ENCODE measurements at places on chromosomes 7 and 10. TPM values are rescaled to one million over a fixed set of nuclear protein-coding genes. Genes with fewer than 3 reads are reported as not detected.

GRCh38 chr10:5971315-5971832 lies 6.0 kb downstream of the IL15RA start:
- H3K4me1 ChIP-seq: peaks cover 20% of the 10 kb centered on the region
- H3K27ac ChIP-seq: peak overlapping the region; percentile 18
- peaks cover 18% of the 10 kb centered on the region for H3K36me3 ChIP-seq
- no peak for DNase-seq
- no peaks in the 10 kb centered on the region for H3K27me3 ChIP-seq

SH3PXD2A gene
- polyA plus RNA-seq: 0.05 TPM

GRCh38 chr10:77313066-77313750 lies 324.4 kb downstream of the KCNMA1 start:
- no peaks in the 10 kb centered on the region for H3K36me3 ChIP-seq
- H3K4me1 ChIP-seq: no peaks in the 10 kb centered on the region
- H3K4me3 ChIP-seq: no peak overlapping the region
- no peak overlapping the region for H3K27ac ChIP-seq

- H3K27ac ChIP-seq: no peak overlapping the region
- no peaks in the 10 kb centered on the region for H3K27me3 ChIP-seq
- no peaks in the 10 kb centered on the region for H3K36me3 ChIP-seq
- H3K4me3 ChIP-seq: no peak overlapping the region
Observed at GRCh38 chr7:118745927-118746326, 521.4 kb downstream of the ANKRD7 start.

- no peaks in the 10 kb centered on the region for H3K27me3 ChIP-seq
- no peak for DNase-seq
- no peaks in the 10 kb centered on the region for H3K4me1 ChIP-seq
- no peak overlapping the region for H3K4me3 ChIP-seq
Observed at GRCh38 chr10:58201704-58202103, 66.0 kb downstream of the IPMK start.

DNA sequence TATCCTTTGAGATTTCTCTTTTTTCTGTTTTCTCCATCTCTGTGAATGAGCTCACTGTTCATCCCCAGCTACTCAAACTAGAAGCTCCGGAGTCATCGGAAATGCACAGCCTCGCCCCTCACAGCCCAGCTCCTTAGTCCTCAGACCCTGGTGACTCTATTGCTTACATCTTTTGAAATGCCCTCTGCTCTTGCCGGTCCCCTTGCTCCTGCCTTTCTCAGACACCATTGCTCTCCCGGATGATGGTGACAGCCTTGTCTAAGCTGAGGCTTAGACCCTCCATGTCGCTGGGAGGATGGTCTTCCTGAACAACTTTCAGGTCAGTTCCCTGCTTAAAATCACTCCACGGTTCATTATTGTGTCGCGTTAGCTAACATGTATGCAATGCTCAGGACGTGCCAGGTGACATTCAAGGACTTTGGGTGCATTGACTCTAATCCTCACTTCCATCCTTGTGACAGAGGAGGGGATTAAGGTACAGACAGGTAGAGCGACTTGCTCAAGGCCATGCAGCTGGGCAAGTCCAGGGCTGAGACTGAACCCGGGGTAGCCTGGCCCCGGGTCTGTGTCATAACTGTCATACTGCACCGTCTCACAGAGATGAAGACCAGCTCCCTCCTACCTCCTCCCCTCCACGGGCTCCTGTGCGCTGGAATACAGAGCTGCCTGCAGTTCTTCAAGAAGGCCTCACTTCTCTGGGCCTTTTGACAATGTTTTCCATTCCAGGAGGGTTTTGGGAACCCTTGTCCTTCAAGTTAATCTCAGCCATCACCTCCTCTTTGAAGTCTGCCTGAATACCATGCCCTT lies 4.3 kb upstream of the UCMA start:
- H3K4me1 ChIP-seq: no peaks in the 10 kb centered on the region
- no peak overlapping the region for H3K27ac ChIP-seq
- H3K36me3 ChIP-seq: no peaks in the 10 kb centered on the region
- no peak overlapping the region for H3K4me3 ChIP-seq
- no peak for DNase-seq

- DNase-seq: no peak
- H3K36me3 ChIP-seq: no peaks in the 10 kb centered on the region
- no peaks in the 10 kb centered on the region for H3K4me1 ChIP-seq
- H3K27ac ChIP-seq: no peak overlapping the region
Observed at GRCh38 chr10:52217531-52217930, 96.5 kb upstream of the DKK1 start.

CUBN gene
- not detected for polyA plus RNA-seq

- H3K36me3 ChIP-seq: no peaks in the 10 kb centered on the region
- no peak for DNase-seq
Observed at GRCh38 chr10:12699258-12699700, 302.2 kb downstream of the CCDC3 start.

OR6B1 gene
- polyA plus RNA-seq: not detected

ADAM8 gene
- 72.8 TPM for polyA plus RNA-seq

GRCh38 chr7:34762764-34763163 lies 104.7 kb downstream of the NPSR1 start:
- H3K27ac ChIP-seq: no peak overlapping the region
- no peak for DNase-seq

DNA sequence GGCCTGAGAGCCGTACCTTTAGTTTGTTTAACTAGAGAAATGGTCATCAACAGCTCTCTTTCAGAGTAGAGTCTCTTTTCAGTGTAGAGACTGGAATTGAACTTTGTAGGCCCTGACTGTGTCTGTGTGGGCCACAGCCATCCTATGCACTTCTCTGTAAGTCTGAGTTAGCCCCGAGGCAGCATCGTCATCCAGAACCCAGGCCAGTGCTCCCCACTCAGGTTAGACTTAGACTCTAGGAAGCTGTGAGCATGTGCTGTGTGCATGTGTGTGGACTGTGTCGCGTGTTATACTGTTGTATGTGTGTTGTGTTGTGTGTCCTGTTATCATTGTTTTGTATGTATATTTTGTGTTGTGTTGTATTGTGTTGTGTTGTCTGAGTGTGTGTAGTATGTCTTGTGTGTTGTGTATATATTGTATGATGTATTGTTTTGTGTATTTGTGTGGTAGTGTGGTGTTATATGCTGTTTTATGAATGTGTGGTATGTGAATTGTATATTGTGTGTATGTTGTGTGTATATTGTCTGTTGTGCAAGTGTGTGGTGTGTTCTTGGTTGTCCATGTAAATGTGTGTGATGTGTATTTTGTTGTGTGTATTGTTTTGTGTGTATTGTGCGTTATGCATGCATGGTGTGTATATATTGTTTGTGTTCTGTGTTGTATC lies 18.1 kb upstream of the NCAPG2 start:
- H3K4me3 ChIP-seq: no peak overlapping the region
- DNase-seq: no peak
- H3K36me3 ChIP-seq: no peaks in the 10 kb centered on the region
- peaks cover 6% of the 10 kb centered on the region for H3K4me1 ChIP-seq
- no peak overlapping the region for H3K27ac ChIP-seq

PAPOLB gene
- not detected for polyA plus RNA-seq

GRCh38 chr7:69638674-69639073 lies 40.4 kb downstream of the AUTS2 start:
- no peak overlapping the region for H3K4me3 ChIP-seq
- no peak overlapping the region for H3K27ac ChIP-seq
- no peaks in the 10 kb centered on the region for H3K36me3 ChIP-seq
- no peaks in the 10 kb centered on the region for H3K27me3 ChIP-seq

- no peak overlapping the region for H3K4me3 ChIP-seq
- peaks cover 11% of the 10 kb centered on the region for H3K4me1 ChIP-seq
- DNase-seq: peak; percentile 79
- H3K27me3 ChIP-seq: peaks cover 2% of the 10 kb centered on the region
- H3K27ac ChIP-seq: no peak overlapping the region
Observed at GRCh38 chr7:113071465-113071864, 15.2 kb downstream of the GPR85 start.

- no peak overlapping the region for H3K27ac ChIP-seq
- no peak overlapping the region for H3K4me3 ChIP-seq
- DNase-seq: no peak
- H3K4me1 ChIP-seq: no peaks in the 10 kb centered on the region
- H3K36me3 ChIP-seq: no peaks in the 10 kb centered on the region
Observed at GRCh38 chr10:57964351-57964750, 303.3 kb downstream of the IPMK start.

OR2A7 gene
- not detected for polyA plus RNA-seq
